ENCODE measurements at places on chromosomes 12 and 14. TPM values are rescaled to one million over a fixed set of nuclear protein-coding genes. Genes with fewer than 3 reads are reported as not detected.

DNA sequence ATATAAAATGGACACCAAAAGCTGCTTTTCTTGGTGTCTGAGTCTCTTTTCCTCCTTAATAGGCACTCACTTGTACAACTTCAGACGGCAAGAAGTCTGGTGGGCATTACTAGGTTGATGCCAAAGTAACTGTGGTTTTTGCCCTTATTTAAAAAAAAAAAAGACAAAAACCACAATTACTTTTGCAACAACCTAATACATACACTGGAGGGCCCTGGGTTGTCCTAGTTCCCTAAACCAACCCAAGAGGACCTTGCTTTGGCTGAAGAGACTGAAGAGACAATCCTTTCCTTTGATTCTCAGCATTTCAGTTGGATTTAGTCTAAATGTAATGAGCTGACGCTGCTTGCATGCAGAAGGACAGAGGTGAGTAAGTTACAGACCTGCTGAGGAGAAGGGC lies 16.2 kb upstream of the PLEKHG3 start:
- DNase-seq, result no peak

Gene RFX4
- not detected for total RNA-seq

Gene RNASE12
- total RNA-seq, result not detected

Gene PCED1B
- 0.27 TPM for total RNA-seq

DNA sequence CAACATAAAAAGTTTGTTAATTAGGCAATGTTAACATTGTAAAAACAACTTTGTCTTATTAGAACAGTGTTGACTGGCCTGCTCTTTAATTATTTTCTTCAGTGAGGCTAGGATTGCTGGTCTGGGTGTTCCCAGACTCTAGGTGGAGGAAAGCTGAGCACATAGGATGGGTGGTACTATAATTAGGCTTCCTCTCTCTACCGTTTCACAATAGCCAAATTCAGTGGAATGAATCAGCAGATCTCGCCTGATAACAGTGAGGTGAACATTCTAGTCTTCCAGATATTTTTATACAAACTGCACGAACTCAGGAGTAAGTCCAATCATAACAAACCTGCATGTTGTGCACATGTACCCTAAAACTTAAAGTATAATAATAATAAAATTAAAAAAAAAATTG lies 11.9 kb downstream of the PTGDR start:
- no peak for DNase-seq

All from glutamatergic neuron (in vitro differentiated cells).